Brain microvascular endothelial cell (primary cell): ENCODE measurements at places on chromosomes 5 and 9.

DNA sequence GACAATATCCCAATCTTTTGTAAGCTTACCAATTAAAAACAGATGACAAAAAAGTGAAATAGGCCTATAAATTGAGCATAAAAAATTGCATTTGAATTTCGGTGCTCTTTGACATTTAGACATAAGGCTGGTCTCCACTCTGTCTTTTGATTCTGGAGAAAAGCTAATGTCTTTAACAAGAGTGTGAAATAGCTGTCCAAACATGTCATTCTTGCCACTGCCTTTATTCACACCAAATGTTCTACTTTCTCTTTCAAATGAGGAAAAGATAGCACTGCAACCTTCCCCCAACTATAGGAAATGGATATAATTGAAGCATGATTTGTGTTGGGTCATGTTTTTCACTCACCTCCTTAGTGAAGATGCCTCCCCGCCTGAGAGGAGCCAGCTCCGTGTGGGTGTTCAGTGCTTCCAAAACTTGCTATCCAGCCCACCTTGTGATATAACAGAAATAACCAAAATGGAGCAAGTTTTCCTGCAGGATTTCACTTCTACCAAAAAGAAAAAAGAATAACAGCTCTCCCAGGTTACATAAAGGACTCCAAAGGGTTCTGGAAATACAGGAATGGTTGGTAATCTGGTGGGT lies 55.2 kb upstream of the STK32A start:
- DNase-seq: no peak

- no peak for DNase-seq
Measured at GRCh38 chr9:86141843-86142242, 42.5 kb upstream of the GOLM1 start.

GRCh38 chr5:108278285-108279240 lies 103.3 kb downstream of the FBXL17 start:
- DNase-seq: no peak

DNA sequence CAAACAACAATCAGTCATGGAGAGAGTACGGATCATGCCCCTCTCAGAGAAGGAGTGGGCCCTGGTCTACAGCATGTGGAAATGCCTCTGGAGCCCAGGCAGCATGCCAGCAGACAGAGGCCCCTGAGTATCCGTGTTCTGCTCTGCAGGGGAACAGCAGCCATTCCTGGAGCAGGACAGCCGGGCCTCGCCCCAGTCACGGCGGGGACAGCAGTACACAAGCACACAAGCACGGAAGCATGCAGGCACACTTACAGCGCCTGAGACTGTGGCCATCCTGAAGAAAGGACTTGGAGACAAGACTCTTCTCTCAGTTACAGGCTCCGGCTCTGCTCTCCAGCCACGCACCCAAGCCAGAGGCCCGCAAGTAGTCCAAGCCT lies 102.6 kb upstream of the ALDH1B1 start:
- DNase-seq: no peak

DNA sequence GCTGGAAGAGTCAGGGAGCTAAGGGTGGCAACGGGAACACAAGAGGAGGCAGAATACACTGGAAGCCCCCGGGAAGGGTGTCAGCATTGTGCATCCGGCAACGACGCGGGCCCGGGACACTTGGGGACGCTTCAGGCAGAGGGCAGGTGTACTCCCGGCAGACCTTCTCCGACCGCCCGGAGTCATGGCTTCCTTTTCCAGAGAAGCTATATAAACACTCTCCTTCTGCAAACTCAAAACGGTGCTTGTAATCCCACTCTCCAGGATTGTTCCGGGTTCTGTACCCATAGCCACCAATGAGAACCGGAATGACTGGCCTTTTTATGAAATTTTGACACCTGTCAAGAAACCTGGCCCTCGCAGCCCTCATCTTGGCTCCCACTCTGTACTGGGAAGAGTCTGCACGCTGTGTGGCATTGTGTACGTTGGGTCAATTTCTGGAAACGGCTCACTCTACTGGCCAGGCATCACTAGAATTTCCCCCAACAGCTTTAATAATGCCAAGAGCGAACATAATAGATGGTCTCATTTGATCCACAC lies 462 bp upstream of the MCC start:
- DNase-seq: peak; percentile 20

DNA sequence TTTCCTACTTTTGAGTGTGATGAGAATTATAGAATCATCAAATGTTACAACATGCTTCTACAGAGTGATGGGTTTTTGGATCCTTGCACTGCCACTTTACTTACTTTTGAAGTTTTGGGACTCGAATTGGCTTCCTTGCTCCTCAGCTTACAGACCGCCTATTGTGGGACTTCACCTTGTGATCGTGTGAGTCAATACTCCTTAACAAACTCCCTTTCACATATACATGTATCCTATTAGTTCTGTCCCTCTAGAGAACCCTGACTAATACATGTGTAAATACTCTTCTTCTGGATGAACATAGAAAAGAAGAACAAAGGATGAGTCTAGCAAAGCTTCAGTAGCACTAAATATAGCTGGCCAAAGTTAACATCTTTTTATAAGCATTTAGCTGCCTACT lies 98.7 kb upstream of the PDE4D start:
- DNase-seq: no peak
